ENCODE measurements at places on chromosomes 2 and 18. TPM values are rescaled to one million over a fixed set of nuclear protein-coding genes. Genes with fewer than 3 reads are reported as not detected.

- DNase-seq, result no peak
These were observed 24.6 kb upstream of the NOTO start for GRCh38 chr2:73177645-73178255.

DNA sequence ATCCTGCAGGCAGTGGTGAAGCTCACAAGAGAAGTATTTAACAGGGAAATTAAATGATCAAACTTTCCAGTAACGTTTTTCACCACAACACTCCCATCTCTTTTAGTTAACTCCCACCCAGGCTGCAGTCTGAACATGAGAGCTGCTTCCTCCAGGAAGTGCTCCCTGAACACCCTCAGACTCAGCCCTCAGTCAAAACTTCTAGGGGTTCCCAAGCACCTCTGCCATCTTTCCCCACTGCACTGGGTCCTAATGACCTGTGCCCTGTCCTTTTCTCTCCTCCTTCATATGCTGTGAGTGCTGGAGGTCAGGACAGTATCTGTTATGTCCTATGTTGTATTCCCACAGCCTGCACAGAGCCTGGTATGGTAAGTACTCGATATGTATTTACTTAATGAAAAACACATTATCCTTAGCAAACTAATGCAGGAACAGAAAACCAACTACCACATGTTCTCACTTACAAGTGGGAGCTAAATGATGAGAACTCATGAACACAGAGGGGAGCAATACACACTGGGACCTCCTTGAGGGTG is 49.2 kb upstream of the ASPRV1 start:
- no peak for DNase-seq

GRCh38 chr2:150989969-150990368 is 271.7 kb downstream of the RBM43 start:
- no peak for DNase-seq

- DNase-seq, result no peak
These were observed 18.0 kb upstream of the ACKR3 start for GRCh38 chr2:236551471-236552211.

- DNase-seq, result no peak
These were observed 245.6 kb downstream of the HDAC4 start for GRCh38 chr2:239154971-239155805.

DNA sequence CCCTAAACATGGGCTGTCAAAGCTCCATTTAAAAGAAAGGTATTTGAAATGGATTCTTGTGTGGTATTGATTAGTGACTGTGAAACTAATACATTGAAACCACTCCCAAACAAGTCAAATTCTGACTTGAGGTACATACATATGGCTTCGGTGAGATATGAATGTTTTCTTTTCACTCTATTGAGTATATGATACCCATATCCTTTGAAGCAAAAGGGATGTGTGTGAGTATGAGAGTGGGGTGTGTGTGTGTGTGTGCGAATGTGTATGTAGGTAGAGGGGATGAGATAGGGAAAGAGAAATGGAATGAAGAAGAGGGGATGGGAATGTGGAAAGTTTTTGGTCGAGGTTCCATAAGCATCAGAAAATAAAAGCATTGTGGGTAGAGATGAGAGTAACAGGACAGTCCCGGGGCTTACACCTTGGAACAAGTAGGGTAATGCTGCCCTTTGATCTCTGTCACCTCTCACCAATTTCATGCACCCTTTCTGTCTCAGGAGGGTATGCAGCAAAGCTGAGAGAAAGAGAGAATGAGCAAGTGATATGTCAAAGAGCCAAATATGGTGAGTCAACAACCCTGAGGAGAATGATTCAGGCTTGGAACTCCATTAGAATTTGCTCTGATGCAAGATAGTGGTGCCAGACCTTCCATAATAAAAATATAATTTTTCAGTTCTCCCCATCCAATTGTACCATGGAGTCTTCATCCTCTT is 64.0 kb upstream of the ZEB2 start:
- DNase-seq, result no peak

- peak; percentile 66 for DNase-seq
These were observed 2.8 kb upstream of the CTDSP1 start for GRCh38 chr2:218396688-218397462.

DNA sequence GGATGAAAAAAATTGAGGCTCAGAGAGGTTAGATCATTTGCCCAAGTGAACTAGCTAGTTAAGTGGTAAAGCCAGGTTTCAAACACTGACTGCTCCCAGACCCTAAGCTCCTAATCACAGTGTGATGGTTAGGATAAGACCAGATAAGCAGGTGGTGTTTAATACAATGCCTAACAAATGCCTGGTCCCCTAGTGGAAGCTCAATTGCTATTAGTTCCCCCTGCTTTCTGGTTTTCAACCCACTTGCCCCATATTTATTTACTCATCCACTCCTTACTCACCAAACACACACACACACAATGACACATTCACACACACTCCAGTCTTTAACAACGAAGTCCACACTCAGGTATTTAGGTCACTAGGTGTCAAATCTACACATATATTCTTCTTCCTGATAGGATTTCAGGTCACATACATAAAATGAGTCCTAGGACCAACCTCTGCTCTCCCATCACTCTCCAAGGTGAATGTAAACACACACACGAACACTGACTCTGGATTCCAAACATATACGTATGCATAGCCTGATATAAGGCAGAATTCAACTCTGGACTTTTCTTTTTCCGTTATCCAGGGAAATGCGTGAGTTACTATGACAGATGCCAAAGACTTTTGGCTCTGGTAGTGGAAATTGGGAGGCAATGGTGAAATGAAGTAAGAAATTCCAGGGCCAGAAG is 73.6 kb upstream of the TSPYL6 start:
- no peak for DNase-seq

DNA sequence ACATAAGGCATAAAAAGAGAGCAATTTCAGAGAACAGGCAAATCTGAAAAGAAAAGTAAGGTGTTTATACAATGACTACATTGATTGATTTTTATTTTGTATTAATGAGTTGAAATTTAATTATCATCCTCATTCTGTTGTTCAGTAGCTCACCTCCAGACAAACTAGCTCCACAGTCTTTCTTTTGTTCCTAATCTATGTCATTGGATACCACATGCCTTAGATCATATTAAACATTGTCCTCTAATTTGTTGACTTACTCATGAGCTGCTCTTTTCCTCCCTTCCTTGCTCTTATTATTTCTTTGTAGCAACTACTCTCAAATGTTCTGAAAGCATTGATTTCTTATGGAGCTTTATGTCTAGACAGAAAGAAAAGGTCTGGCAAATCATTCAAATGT is 185.5 kb upstream of the ZSWIM2 start:
- DNase-seq, result no peak

DNA sequence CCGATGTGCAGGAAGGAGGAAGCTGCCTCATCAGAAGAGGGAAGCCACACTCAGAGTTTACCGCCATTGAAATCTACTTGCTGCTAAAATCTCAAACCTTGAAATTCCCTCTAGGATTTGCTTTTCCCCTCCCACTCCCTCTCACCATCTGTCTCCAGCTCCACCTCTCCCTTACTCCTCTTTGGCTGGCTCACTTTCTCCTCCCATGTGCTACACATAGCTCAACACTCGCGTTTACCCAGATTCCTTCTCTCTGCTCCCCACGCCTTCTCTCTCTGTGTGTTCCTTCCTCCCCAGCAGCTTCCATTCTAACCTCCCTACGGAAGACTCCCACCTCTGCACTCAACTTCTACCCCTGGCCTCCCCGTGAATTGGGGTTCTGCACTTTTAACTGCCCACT is 143.1 kb downstream of the DNER start:
- DNase-seq, result no peak

GRCh38 chr2:59223742-59224141 is 982.6 kb upstream of the FANCL start:
- DNase-seq, result no peak

DNA sequence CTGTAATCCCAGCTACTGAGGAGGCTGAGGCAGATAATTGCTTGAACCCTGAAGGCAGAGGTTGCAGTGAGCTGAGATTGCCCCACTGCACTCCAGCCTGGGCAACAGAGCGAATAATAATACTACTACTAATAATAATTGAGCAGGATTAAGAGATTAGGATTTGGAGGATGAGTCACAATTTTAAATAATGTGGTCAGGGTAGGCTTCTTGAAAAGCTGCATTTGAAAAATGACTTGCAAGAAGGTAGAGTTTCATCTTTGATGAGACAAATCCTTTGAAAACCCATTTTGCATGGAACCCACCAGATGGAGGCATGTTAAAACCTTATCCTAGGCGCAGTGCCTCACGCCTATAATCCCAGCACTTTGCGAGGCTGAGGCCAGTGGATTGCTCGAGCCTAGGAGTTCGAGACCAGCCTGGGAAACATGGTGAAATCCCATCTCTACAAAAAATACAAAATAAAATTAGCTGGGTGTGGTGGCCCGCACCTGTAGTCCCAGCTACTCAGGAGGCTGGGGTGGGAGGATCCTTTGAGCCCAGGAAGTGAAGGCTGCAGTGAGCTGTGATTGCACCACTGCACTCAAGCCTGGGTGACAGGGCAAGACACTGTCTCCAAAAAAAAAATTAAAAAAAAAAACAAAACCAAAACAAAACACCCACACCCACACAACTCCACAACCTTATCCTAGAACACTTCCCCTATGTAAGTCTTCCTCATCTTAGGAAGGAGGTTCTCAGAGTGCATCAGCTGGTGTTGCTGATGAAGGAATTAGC is 3.3 kb upstream of the ATP8B1 start:
- DNase-seq, result no peak

DNA sequence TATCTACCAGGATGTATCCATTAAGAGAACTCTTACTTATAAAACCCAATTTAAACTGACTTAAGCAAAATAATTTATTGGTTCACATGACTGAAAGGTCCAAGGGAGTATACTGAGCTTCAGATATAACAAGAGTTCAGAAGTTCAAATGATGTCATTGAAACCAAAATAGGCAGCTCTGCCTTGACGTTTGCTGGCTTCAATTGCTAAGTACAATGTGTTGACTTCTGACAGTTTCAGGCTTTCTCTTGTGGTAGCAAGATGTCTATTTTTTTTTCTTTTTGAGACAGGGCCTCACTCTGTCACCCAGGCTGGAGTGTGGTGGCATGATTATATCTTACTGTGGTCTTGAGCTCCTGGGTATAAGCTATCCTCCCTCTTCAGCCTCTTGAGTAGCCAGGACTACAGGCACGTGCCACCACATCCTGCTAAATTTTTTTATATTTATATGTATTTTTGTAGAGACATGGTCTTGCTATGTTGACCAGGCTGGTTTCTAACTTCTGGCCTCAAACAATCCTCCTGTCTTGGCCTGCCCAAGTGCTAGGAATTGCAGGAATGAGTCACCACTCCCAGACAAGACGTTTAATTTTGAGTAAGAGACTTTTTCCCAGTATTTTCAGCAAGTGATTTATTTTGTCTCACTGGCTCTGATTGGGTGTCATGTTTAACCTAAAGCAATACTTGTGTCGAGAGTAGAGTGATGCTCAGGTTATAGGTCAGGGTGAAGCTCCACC is 184.8 kb downstream of the NR4A2 start:
- DNase-seq, result peak; percentile 1

DNA sequence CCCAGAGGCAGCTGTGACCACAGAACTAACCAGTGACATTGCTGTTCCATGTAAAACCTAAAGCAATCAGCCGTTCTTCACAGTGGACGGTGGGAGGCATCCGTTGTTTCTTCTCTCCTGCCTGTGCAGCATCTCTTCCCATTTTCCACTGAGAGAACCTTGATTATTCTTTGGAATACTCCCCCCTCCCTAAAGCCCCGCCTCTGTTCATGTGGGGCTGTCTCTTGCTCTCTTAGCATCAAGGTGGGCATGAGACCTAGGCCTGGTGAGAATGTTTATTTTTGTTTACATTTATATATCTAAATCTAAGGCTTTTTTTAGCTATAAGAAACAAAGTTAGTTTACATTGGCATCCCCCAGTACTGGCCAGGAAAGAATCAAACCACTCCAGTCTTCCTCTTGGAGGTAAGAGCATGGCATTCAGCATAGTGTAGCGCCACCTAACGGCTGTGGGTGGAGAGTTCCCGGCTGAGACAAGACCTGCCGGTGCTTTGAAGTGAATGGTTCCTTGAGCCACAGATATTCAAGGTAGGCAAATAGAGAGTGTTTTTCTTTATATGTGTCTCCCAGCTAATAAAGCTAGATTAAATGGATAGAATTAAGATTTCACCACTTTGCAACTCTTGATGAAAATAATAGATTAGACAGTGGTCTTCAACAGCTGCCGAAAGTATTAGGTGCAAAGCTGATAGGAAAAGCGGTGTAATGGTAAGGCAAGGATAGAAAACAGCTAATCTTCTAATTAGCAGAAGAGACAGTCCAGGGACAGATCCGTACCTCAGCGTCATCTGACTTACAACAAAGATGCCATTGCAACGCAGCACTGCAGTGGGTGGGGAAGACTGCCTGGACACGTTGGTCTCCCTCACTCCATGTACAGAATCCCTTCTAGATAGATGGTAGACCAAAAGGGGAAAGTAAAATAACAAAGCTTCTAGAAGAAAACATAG is 219.6 kb upstream of the RAB12 start:
- no peak for DNase-seq

GRCh38 chr2:95728878-95729596 is 137.2 kb downstream of the TRIM43 start:
- peak; percentile 64 for DNase-seq

DNA sequence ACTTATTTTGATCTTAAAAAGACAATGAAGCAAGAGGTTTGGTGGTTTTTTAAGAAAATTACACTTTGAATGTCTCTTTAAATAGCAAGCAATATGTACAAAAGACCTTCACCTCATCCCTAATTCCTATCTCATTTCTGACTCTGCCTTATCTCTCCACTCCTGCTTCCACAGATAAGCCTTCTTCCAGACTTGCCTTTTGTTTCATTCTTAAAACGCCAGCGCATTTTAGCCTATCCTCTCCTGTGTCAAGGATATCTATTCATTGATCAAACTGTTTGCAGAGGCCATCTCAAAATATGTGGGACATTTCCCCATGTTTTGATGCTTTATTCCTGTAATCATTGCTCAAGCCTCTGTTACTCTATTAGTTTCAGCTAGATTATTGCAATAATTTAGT is 562.5 kb downstream of the PARD3B start:
- no peak for DNase-seq

- DNase-seq, result no peak
These were observed 205.3 kb upstream of the CDH20 start for GRCh38 chr18:61127714-61128467.

DNA sequence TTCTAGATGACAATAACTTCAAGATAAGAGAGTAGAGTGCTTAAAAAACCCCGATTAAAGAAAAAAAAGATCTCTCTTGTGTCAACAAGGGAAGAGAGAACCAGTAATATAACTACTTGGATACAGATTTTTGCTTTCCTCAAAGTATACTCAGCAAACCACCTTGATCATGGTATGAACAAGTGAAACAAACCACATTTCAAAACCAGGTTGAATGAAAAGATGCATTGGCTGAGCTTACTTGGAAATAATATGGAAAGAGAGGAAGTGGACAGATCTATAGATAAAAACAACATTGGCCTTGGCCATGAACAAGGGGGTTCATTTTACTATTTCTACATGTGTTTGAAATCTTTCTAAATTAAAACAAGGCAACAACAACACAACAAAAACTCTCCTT is 50.1 kb downstream of the ATP8B1 start:
- no peak for DNase-seq

The DNAH6 gene
- 0.52 TPM for total RNA-seq

The TP53I3 gene
- total RNA-seq, result 1.5 TPM

The CKAP2L gene
- 3.4 TPM for total RNA-seq

The SERPINB3 gene
- total RNA-seq, result not detected

The MYO3B gene
- total RNA-seq, result not detected

The GKN2 gene
- total RNA-seq, result not detected

The MATN3 gene
- not detected for total RNA-seq

The VWA3B gene
- total RNA-seq, result not detected

The OTOS gene
- total RNA-seq, result not detected
